ENCODE measurements at places on chromosomes 5 and 9. TPM values are rescaled to one million over a fixed set of nuclear protein-coding genes. Genes with fewer than 3 reads are reported as not detected.

ZBED3 gene
- total RNA-seq = 7.3 TPM

PURA gene
- 24.7 TPM for total RNA-seq

SPINK6 gene
- total RNA-seq = not detected

GIN1 gene
- 21.7 TPM for total RNA-seq

CCL21 gene
- 16.9 TPM for total RNA-seq

EGR1 gene
- 20.6 TPM for total RNA-seq

DNAJB5 gene
- 23.5 TPM for total RNA-seq

NREP gene
- 651 TPM for total RNA-seq

SIT1 gene
- total RNA-seq = not detected
